Substantia nigra (tissue), 51 donors: ENCODE measurements at places on chromosomes 2 and 18.

DNA sequence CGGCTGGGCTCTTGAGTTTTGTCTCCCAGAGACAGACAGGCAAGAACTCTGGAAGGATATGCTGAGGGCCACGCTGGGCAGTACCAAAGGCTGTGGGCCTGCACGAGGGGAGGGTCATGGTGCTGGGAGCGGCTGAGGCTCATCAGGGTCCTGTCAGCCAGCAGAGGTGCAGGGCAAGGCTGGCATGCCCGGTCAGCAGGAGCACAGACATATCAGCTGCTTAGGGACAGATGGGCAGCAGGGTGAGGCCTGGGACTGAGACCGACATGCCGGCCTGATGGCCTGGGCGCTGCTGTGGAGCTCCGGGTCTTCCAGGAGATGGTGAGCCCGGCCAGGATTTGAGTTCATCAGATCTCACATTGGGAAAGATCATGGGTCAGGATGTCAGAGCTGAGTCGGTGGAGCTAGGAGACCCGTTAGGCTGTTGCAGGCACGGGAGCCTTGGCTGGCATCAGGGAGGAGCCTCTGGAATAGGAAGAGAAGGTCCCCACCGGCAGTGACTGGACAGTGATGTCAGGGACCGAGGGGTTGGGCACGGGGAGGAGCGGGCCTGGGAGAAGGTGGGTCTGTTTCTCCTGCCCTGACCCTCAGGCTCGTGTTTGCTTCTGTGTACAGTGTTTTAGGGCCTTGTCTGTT is 18.8 kb downstream of the CNDP2 start:
- DNase-seq, result no peak

DNA sequence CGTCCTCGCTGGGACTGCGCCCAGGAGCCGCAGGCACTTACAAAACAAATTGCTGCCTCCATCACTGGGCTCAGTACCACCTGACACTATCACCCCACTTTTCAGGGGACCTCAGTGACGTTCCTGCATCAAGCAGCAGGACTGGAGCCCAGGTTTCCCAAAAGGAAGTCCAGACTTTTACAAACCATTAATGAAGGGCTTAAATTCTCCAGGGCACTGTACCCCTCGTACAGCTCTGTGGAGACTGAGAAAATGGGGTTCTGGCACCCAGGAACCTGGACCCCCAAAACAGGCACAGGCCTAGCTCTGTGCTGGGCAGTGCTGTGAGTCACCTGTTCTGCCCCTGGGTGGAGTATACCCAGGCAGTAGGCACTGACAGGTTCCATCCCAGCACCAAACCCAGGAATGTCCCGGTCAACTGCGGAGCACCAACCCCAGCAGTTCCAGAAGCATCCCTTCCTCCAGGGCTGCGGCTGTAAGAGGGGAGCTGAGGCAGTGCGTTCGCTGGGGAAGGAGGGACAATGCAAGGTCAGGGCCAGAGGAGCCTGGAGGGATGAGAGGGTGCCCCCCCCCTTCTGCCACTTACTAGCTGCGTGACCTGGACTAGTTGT is 24.6 kb upstream of the NOTO start:
- no peak for DNase-seq

DNA sequence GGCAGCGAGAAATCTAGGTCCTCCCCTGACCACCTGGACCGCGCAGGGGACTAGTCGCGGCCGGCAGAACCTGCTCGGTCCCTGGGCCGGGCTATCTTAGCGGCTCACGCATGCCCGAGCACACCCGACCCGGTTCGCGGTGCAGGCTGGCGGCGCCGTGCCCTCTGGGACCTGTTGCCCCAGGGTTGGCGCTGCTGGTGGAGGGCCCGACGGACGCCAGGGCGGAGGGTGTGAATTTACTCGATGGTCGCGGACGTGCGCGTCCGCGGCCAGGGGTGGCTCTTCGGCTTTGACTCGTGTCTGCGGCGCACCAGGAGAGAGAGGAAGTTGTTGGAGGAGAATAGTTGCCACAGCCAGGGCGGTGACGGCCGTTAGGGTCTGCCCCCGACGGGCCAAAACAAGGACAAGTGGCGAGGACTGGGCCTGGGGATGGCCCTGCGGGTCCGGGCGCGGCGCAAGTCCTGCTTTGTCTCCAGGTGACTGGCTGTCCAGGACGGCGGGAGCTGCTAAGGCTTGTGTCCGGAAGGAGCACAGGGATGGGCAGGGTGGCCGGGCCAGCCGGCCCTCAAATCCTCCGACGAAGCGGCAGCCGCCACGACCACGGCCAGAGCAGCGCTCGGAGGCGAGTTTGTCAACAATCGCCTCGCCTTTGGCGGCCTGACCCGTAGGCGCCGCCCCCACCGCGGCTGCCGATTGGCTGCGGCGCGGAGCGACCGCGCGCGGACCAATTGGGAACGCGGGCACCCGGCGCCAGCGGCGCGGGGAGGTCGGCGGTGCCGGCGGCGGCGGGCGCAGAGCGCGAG is 1.3 kb downstream of the BCL2L11 start:
- peak; percentile 88 for DNase-seq

DNA sequence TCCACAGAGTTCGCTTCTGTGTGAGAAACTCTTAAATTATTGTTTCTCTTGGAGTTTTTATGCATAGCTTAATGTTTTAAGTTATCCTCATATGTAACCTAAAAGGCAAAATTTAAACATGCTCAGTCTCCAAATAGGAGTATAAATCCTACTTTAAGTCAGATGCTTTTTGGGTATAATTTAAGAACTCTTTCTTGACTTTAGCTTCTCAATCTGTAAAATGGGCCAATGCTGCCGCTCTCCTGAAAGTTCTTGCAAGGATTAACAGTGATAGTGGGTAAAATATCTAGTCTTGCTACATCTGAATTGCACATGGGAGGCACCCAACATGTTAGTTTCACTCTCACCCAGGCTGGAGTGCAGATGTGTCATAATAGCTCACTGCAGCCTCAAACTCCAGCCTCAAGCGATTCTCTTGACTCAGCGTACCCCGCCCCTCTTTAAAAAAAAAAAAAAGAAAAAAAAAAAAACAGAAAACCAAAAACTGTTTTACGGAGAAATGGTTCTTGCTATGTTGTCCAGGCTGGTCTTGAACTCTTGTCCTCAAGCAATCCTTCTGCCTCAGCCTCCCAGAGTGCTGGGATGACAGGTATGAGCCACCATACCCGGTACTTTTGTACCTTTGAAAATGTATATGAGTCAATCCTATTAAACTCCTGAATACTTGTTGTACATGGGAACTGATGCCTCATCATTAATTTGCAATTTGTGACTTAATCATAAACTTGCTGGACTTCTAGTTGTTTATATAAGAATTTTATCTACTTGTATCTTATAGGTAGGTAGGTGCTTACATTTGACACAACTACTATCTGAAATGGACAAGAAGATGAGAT is 1.8 kb downstream of the FBXO48 start:
- no peak for DNase-seq

DNA sequence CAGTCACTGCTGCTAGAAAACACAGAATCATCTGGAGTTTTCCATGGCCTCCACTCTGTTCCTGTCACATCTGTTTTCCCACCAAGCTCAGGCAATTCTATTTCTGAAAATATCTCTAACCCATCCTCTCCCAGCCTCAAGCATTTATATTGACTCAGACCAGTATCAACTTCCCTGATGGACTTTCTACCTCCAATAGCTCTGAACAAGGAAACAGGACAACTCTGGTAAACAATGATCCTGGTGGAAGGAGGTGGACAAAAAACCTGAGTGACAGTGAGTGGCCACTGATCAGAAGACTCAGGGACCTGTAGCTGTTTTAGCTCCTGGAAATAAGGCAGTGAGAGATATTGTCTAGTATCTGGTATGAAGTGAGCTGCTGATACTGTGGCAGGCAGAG is 23.4 kb downstream of the BMP10 start:
- no peak for DNase-seq

GRCh38 chr2:10078704-10079265 is 1.4 kb downstream of the CYS1 start:
- DNase-seq, result no peak

GRCh38 chr2:237862528-237862895 is 3.1 kb downstream of the RAMP1 start:
- DNase-seq, result no peak

DNA sequence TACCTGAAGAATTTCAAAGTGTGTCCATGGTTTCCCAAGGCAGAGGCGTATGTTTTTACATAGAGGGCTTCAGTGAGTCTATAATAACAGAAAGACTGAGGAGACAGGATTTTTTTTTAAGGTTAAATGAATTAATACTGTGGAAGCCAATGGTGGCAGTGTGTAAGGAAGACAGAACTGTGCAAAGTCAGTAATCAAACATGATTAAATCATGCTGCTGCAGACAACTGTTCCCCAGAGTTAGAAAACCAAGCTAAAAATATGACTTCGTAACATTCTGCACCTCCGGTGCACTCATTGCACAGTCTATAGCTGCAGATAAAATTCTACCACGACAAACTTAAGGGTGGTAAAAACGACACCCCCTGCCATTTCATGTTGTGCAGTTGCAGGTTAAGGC is 309.6 kb upstream of the TRIB2 start:
- no peak for DNase-seq

DNA sequence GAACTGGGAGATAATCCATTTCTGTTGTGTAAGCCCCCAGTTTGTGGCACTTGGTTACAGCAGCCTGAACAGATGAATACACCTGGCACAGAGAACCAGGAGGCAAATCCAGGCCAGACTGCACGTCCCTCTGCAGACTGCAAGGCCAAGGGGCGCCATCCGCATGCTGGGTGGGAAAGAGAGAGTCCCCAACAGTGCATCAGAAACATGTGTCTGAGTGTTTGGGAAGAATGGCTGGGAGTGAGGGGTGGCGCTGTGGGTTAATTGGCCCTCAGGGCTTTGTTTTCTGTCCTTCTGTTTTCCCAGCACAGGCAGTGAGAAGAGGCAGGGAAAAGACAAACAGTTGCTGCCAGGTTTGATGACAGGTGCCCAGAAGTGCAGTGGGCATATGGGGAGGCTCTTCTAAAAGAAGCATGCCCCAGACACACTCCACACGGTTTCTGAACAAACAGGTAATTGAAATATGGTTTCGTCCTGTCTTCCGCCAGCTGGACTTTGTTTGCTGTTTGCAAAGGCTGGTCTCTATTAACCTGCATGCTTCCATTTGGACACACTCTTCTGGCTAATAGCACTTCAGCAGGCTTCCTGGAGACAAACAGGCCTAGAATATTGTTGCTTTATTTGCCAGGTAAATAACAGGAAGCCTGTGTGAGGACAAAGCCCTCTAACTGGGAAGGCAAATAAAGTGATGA is 43.4 kb upstream of the SEC11C start:
- no peak for DNase-seq

DNA sequence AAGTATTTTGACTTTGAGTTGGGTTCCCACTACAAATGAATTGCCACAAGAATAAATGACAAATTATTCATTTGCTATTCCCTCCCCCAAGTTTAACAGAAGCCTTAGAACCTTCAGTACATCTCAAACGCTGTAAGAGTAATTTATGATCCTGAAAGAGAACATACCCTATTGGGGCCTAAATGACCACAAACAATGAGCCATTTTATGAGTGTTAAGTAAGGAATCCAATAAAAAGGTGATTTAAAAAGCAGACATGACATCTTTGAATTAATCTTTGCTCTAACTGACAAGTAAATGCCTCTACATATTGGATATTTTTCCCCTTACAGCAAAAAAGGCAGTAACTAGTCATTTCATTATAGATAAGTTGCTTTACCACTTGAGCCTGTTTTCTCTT is 136.9 kb downstream of the NRXN1 start:
- no peak for DNase-seq

GRCh38 chr2:119332953-119333352 is 33.7 kb downstream of the C2orf76 start:
- no peak for DNase-seq

- peak; percentile 3 for DNase-seq
These were observed 146.7 kb downstream of the MYO3B start for GRCh38 chr2:170324640-170325046.

DNA sequence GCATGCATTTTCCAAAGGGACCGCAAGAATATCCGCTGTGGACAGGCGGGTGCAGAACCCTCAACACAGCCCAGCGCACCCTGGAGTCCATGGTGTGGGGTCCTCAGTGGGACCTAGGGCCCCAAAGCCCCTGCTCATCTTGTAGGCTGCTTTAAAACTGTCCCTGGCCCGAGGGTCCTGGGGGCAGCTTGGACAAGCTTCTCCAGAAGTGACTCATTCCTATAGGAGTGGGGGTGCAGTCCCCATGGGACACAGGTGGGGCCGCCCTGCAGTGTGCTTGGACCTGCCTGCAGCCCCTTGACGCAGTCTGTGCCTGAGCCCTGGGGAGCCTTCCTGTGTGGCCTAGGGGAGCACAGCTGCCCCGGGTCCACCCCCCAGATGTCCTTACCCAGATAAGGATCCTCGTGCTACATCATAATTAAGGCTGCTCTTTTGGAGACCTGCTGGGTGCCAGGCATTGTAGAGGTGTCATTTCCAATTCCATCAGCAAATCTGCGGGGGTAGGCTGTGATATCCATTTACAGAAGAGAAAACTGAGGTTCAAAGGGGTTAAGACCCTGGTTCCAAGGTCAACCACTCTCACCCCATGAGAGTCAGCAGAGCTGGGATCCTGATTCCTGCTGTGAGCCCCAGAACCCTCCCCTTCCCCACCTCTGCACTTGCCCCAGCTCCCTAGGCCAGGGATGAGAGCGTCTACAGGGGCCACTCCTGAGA is 1.7 kb upstream of the HS6ST1 start:
- DNase-seq, result no peak

DNA sequence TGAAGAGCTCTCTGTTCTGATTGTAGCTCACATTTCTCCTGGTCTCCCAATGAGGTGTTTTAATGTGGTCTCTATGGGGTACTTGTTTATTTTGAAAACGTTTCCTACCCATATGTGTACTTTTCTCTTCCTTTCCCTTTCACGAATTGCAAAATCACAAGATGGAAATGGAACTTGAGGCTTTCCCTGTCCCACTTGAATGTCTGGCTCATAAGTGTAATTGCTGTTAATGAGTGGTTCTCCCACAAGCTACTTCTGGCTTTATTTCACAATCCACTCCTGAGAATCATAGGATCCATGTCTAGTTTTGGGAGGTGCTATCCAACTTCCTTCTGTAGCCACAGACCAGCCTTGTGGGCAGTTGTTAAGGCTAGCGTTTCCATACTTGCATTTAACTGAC is 81.1 kb upstream of the CAVIN2 start:
- no peak for DNase-seq

GRCh38 chr18:25976554-25976953 is 113.9 kb downstream of the SS18 start:
- DNase-seq, result no peak
